HCT116 (cell line): ENCODE measurements at places on chromosomes 16 and 17.

GRCh38 chr16:11727796-11728543 is 14.7 kb downstream of the TXNDC11 start:
- H3K36me3 ChIP-seq, result peaks cover 35% of the 10 kb centered on the region; the same call in 1 of the 2 replicates
- H3K27ac ChIP-seq, result no peak overlapping the region
- no peak overlapping the region for H3K4me3 ChIP-seq
- no peaks in the 10 kb centered on the region for H3K27me3 ChIP-seq

- peaks cover 41% of the 10 kb centered on the region for H3K4me1 ChIP-seq
- H3K27me3 ChIP-seq, result no peaks in the 10 kb centered on the region
- H3K4me3 ChIP-seq, result peak overlapping the region; percentile 93
- no peak for DNase-seq
- peak overlapping the region; percentile 65; the same call in 1 of the 2 replicates for H3K27ac ChIP-seq
- H3K36me3 ChIP-seq, result no peaks in the 10 kb centered on the region
Measured at GRCh38 chr17:1627182-1627981, 1.3 kb downstream of the SLC43A2 start.

DNA sequence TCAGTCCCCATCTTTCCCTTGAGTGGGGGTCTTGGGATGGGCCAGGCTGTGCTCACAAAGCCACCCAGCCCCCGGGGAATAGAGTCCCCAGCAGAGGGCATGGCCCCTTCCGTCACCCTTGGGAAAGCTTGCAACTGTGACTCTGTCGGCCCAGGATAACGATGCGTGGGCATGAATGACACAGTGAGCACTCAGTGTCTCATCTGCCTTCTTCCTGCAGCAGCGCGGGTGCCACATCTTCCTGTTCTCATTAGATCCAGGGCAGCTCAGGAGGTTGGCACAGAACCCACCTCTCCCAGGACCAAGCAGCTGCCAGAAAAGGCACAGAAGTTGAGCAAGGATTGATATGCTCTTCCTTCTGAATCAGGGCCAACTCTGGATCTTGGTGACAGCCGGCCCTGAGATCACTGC is 84.7 kb downstream of the MRC2 start:
- H3K4me3 ChIP-seq, result no peak overlapping the region
- H3K27ac ChIP-seq, result no peak overlapping the region
- no peaks in the 10 kb centered on the region for H3K36me3 ChIP-seq
- H3K4me1 ChIP-seq, result peaks cover 28% of the 10 kb centered on the region
- no peaks in the 10 kb centered on the region for H3K27me3 ChIP-seq
- no peak for DNase-seq

DNA sequence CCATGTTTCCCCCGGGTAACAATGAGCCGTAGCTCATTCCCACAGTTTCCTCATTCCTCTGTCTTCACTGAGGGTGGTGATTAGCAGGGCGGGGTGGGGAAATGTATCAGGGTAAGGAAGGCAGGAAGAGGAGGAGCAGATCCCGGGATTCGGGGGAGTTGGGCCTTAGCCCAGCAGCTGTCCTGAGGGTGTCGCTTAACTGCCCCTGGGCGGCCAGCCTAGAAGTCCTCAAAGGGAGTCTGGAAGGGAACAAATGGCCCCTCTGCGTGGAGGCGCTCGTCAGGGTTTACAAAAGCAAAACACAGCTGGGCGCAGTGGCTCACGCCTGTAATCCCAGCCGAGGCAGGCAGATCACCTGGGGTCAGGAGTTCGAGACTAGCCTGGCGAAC is 14.3 kb downstream of the MLYCD start:
- DNase-seq, result no peak
- H3K27ac ChIP-seq, result no peak overlapping the region
- H3K4me1 ChIP-seq, result no peaks in the 10 kb centered on the region

DNA sequence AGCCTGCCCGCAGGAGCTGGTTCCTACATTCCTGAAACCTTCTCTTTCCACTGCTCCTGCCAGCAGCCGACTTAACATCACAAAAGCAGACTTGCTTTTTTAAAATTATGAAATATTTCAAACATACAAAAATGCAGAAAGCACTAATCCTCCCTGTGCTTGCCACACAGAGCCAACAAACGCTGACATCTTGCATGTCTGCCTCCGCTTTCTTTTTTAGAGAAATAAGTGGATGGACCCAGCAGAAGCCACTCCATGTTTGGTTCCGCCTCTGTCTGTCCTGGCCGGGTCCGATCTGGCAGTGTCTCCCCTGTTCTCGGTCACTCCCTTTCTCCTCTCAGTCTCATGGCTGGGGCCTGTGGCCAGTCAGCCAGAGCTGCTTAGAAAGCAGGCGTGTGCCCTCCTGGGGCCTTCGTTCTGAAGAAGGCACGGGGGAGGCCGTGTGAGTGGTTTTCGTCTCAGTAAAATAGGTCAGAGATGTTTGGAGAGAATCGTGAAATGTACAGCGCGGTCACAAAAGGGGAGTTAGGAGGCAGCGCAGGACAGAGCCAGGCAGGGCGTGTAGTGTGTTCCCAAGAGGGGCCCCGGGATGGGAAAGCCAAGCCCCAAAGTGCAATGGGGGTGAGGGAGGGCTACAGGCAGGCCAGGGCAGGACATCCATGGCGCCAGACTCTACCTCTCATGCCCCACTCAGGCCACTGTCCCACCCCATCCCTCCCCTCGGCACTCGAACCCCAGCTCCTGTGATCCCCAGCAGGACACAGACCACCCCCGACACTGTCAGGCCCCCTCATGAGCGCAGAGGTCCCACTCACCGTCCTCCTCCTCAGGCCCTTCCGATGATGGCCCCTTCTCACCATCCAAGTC is 23.2 kb downstream of the MXRA7 start:
- no peak for DNase-seq
- H3K27me3 ChIP-seq, result no peaks in the 10 kb centered on the region
- H3K27ac ChIP-seq, result peak overlapping the region; percentile 62
- H3K4me1 ChIP-seq, result peaks cover 22% of the 10 kb centered on the region
- peak overlapping the region; percentile 44; the same call in 1 of the 2 replicates for H3K4me3 ChIP-seq

DNA sequence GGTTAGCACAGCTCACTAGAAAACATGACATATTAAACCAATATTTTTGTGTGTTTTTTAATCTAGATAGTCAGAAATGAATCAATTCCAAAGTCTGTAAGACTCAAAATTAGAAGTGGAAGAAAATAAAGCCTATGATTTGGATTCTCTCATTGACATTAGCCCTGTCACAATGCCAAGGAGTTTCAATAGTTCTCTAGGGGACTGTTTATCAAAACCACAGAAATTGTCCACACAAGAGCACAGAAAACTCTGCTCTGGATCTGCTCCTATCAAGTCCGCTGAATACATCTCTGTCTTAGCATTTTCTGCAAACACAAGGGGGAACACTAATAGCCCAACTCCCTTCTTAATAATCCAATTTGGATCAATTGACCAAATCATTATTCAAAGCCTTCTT is 152.0 kb downstream of the HS3ST3B1 start:
- no peak overlapping the region for H3K27ac ChIP-seq
- no peaks in the 10 kb centered on the region for H3K4me1 ChIP-seq
- no peak for DNase-seq
- no peak overlapping the region for H3K4me3 ChIP-seq

GRCh38 chr17:4008441-4009185 is 44.4 kb upstream of the ATP2A3 start:
- no peak overlapping the region for H3K4me3 ChIP-seq
- H3K27me3 ChIP-seq, result no peaks in the 10 kb centered on the region
- no peaks in the 10 kb centered on the region for H3K4me1 ChIP-seq
- no peak for DNase-seq

DNA sequence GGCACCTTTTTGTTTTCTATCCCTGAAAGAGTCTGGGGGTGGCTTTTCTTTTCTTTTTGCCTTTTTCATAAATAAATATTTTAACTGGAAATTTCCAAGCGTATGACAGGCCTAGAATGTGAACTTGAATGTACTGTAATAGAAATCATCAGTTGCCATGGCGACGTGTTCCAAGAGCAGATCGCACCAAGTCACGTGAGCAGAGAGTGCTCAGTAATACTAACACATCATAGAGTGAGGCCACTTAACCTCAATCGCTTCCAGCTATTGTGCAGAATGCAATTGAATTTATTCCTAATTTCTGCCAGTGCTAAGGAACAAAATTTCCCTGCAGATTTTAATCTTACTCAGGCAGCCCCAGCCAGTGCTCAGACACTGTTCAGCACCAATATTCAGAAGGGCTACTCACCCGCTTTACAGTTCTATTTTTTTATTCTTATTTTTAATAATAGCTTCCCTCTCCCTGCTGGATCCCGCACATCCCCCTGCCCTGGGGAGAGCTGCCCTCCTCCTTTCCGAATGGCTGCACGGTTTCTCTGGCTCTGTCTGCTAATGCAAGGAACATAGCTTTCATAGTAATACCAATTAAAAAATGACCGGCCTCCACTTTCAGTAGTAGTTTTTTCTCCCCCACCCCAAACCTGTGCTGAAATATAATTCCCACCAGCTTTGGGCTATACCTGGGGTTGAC is 26.2 kb upstream of the PMFBP1 start:
- no peak overlapping the region for H3K4me3 ChIP-seq
- DNase-seq, result no peak
- H3K36me3 ChIP-seq, result no peaks in the 10 kb centered on the region

- DNase-seq, result no peak
- H3K4me1 ChIP-seq, result 0 out of 2 replicates have a peak, but pooled peaks cover 4% of the 10 kb centered on the region
- no peak overlapping the region for H3K4me3 ChIP-seq
Measured at GRCh38 chr17:68238871-68239253, 9.0 kb upstream of the AMZ2 start.

DNA sequence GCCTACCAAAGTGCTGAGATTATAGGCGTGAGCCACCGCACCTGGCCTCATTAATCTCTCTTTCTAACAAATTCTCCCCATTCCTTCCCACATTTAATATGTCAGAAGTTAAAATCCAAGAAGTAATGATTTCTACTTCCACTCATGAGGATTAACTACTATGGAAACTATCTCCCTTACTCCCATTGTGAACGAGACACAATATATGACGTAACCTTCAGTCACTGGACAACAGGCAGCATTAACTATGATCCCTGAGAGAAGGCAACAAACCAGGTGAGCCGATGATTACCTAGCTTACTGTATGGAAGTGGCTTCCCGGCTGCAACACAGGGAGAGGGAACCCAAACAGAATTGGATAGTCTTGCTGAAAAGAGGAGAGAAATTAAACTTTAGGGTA is 20.0 kb downstream of the GLG1 start:
- H3K4me3 ChIP-seq, result no peak overlapping the region
- no peak for DNase-seq
- no peak overlapping the region for H3K27ac ChIP-seq

DNA sequence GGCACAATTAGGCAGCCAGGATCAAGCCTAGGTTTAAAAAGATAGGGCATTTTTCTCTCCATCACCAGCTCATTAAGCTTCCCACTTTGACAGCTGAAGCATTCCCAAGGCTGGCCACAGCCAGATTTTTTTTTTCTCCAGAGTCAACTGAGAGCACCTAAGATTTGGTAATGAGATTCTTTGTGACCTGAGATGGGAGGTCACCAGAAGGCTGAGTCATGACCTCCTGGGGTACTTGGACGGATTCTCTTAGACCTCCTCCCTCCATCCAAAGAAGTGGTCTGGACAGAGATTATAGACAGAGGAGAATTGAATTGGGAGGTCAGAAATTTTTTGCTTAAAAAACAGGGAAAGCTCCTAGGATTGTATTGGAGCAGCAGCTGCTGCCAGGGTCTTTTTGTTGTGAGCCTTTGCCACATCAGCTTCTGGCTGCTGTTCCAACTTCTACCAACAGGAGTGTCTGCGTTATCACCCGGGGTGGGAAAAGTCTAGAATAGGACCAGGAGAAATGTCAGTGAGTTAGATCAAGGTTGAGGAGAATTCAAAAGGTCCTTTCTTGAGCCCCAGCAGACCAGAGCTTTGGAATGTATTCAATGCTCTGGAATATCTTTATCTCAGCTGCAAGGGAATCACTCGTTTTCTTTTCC is 221.2 kb upstream of the N4BP1 start:
- H3K4me3 ChIP-seq, result no peak overlapping the region
- H3K4me1 ChIP-seq, result no peaks in the 10 kb centered on the region
- peak; percentile 4 for DNase-seq
